ENCODE measurements at places on chromosomes 6 and 20. TPM values are rescaled to one million over a fixed set of nuclear protein-coding genes. Genes with fewer than 3 reads are reported as not detected.

The MDFI gene
- total RNA-seq, result 4.9 TPM

DNA sequence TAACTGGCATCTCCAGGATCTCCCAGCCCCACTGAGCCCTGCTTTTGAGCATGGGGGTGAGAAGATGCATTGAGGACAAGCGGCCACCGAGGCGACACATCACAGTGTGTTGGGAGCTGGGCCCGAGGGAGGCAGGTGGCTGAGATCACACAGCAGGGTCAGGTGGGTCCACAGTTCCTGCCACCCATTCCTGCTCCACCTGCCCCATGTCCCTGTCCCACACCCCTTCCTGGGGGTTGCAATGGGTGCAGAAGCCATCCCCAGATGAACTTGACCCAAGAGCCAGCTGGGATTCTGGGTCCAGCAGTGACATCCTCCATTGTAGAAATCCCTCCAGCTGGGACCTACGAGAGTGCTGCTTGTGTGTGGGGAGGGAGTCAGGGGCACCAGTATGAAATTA lies 1.0 kb downstream of the TGM2 start:
- DNase-seq, result no peak

DNA sequence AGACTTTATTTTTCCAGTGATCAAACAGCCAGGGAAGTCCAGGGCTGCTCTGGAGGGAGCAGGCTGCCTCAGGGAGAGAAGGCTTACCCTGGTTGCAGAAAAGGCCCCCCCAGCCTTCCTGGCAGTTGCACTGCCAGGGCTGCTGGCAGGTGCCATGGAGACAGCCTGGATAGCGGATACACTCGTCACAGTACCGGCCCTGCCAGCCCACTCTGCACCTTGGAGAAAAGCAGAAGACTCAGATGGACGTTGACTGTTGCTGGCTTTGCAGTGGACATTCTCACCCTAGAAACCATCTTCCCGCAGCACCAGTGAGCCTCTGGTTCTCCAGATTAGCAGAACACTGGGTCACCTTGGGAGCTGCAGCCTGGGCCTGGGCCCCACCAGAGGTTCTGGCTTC lies 5.4 kb downstream of the DLL1 start:
- DNase-seq, result no peak

DNA sequence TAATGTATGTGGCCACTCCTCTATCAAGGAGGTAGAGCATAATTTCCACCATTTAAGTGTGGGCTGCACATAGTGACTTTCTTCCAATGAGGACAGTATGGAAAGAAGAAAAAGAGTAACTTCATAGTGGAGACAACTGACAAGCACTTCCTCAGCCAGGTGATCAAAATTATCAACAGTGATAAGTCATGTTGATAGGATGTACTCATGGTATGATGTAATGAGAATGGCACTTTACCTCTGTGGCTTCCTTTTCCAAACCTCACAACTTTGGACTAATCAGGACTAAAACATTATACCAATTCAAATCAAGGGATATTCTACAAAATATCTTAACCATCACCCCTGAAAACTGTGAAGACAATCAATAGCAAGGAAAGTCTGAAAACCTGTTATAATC lies 302.3 kb upstream of the CITED2 start:
- DNase-seq, result no peak

- DNase-seq, result no peak
These were observed 64.0 kb upstream of the ADGRF4 start for GRCh38 chr6:47634210-47635047.

The ZNF831 gene
- 5.4 TPM for total RNA-seq

DNA sequence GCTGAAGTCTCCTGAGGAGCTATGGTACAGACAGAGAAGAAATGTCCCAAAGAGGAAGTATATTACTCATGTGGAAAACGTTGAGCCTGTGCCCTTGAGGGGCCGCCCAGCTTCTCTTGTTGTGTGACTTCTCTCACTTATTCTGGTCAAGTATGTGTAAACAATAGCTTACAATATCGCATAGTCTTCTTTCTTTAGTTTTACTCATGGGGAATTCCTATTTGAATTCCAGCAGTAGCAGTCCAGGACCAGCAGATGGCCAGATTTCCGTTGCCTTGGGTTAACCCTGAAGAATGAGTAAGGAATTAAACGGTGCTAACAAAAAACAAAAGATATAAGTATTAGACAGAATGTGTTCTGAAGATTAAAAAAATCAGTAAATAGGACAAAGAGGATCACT lies 522.0 kb upstream of the GJE1 start:
- DNase-seq, result no peak

- no peak for DNase-seq
These were observed 91.2 kb downstream of the CARMIL1 start for GRCh38 chr6:25370178-25371036.

The DDO gene
- total RNA-seq, result 2.7 TPM

DNA sequence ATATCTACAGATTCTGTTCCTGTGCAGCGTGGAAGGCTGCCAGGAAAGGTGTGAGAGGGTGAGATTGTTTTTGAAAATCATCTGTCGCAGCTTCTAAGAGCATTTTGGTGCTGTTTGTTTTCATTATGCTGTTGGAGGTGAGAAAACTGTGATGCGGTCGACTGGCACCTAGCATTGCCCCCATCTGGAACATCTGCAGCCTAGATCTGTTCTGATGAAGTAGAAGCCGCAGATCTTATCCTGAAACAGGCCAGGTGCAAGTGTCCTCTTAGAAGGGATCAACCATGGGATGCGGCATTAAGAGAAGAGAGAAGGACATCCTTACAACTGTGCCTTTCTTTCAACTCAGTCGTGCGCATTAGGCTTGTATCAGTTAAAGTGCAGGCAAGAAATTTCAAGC lies 167.3 kb downstream of the CDH26 start:
- no peak for DNase-seq

- no peak for DNase-seq
These were observed 476.3 kb downstream of the PRKN start for GRCh38 chr6:162251257-162251656.

All from dorsolateral prefrontal cortex (tissue), 122 donors.